ENCODE measurements at places on chromosomes 5 and 9.

DNA sequence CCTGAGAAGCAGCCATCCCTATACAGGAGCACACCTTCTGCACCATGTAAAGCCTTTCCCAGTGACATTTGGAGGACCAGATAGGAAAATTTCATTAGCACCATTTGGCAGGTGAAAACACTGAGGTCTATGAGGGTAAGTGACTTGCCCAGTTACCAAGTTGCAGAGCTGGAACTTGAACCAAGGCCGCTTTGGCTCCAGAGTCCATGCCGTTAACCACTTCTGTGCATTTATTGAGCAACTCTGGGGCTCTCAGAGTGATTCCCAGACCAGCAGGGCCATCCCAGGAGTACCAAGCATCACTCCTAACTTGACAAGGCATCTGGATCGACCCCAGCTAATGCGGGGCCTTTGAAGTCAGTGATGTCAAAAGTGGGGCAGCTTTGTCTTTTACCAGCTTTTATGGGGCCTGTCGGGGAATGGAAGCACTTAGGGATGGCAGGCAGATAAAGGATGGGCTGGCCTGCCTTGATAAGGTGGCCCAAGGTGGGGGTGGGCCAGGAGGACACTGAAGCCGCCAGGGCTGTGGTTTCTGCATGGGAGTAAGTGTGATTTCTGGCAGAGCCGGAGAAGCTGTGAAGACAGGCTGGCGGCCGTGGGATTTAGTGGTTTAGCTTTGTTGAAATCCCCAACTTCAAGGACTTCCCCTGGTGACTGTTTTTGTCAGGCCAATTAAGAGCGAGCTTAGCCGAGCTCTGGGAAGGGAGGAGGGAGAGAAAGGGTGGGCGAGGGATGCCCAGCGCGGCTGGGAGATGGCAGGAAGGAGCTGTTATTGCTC is 127.3 kb downstream of the MACROH2A1 start:
- peak; percentile 45 for DNase-seq

DNA sequence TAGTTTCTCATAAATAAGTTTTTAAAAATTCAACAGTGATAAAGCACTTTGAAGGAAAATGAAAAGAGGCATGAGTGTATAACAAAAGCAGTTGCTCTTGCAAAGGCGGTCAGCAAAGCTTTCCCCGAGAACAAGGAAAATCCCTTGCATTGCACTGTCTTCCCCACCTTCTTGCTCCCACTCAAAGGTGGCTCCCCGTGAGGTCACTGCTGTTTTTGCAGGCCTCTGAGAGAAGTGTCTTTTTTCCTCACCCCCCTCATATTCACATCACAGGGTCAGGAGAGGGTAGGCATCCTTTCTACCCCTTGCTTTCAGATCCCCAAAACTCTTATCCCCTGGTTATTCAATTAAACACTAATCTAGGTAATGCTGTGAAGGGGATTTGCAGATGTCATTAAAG is 15.2 kb upstream of the SLC36A1 start:
- no peak for DNase-seq

DNA sequence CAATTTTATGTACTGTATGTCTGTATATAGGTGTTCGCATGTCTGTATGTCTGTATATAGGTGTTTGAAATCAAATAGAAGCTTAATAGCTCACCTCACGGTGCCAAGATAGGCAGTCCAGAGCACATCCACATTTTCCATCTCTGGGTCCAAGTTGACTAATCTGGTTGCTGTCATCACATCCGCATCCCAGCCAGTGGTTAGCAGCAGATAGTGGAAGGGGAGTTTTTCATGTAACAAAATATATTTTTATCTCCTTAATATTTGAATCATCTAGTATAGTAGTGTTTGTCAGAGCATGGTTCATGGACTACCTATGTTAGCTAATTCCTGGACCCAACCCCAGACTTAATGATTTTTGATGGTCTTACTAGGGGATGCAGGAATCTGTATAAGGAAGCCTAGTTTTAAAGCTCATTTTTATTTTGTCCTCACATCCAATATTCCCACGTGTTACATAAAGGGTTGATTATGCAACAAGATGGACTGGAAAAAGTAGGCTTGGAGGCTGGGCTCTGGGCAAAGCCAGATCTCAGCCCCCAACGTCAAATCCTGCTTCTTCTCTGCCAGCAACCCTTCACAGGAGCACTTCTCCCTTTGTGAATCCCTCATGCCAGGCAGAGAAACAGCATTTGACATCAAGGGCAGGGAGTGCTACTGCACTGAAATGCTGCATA is 219.7 kb downstream of the ZSWIM6 start:
- no peak for DNase-seq

DNA sequence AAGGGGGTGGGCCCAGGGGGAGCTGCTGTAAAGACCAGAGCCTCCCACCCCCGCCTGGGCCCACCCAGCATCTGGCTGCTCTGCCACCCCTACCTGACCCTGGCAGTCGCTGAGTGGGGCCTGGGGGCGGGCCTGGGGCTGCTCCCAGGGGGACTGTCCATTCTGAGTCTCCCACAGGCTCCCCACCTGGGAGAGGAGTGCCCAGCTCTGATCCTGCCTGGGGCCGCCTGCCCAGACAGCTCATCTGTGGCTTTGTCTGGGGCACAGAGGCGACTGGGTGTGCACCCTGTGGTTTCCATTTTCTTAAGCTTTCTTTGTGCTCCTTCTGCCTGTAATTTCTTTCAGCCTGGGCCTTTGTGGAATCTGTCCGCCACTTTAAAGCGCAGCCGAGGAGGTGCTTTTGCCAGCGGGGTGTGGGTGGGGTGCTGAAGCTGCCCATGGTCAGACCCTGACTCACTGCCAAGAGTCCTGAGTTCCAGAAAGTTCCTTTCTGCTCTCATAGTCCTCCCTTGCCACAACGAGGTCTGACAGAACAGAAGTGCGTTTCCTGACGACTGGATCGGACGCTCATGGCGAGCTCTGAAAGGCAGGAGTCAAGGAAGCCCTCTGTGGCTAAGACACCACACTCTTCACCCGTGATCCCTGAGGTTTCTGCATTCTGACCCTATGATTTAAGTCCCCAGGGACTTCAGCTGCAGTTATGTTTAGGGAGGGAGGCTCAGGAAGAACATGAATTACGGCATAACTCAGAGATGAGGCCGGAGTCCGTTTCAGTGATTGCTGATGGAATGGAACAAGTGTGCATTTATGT is 225.0 kb downstream of the FANCC start:
- DNase-seq, result peak; percentile 77

DNA sequence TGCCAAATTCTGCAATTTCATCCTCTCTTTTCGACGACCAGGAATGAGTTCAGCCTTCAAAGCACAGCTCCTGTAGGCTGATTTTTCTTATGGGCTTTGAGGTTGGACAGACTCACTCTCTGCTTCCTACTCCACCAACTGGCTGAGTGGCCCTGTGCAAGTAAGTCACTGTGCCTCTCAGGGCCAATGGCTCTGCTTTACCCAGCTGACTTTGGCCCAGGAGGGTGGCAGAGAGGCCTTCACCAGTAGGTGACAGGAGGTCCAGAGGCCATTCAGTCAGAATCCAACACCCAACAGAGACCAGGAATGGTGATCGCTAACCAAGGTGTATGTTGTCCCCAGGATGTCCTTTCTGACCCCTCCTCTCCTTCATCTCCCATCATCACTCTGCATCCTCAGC is 49.5 kb upstream of the ALDH1B1 start:
- DNase-seq, result no peak

DNA sequence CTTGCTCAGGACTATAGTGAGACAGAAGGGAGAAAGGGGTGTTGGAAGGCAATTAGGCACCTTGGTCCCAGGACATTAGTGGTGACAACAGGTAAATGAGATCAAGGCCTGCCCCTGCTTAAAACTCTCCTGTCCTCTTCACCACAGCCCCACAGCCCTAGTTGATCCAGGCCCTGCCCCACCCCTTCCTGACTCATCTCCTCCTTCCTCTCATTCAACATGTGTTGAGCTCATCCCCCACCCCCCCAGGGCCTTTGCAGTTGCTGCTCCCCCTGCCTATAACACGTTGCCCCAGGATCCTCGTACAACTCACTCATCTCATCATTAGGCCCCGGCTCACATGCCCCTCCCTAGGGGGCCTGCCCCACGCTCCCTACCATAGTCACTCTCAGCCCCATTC is 66.8 kb downstream of the TSPAN17 start:
- no peak for DNase-seq

GRCh38 chr9:117084221-117084620 is 330.6 kb downstream of the ASTN2 start:
- no peak for DNase-seq

DNA sequence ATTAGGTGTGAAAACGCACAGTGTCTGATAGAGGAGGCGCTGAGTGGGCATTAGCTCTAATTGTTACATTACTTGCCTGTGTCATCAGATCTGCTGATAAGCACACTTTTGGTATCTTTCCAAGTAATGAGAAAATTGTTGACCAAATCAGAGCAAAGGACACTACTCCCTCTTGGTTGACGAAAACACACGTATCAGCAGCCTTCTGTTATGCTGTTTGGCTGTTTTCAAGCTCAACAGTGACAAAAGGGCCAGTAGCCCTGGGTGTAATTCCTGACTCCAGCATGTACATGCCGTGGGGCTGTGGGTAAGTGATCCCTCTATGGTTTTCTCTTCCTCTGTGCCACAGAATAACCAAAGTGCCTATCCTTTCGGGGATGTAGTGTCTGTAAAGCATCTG is 151.4 kb downstream of the AUH start:
- DNase-seq, result no peak

DNA sequence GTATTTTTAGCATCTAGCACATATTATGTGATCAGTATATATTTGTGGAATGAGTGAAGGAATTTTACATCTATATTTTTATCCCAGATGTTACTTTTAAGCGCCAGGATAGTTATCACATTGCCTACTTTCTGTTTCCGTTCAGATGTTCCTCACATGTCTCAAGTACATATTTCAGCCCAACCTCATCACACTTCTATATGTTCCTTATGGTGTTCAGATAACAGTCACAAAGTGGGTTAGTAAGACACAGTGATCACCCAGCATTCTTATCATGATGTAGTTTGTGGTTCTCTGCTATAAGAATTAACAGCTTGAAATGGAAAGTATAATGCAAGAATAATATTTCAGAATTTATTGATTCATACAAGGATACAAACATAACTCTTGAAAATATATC is 170.0 kb upstream of the RASA1 start:
- DNase-seq, result no peak

GRCh38 chr9:108761655-108762347 is 94.0 kb downstream of the ACTL7B start:
- DNase-seq, result no peak

DNA sequence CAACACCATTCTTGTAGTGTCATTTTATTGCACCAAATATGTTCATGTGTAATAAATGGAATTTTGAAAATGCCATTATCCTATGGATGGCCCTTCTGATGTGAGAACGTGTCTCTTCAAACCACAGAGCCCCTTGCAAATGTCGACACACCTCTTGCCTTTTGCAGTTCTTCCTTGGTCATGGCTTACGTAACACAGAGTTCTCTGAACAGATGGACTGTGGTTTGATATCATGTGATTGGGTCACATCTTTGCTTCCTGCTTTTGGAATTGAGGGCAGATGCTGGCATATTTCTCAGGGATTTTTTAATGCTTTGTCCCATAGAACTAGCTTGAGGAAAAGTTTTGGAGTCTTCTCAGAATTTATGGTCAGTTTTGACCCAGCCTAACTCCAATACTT is 4.6 kb downstream of the TGFBR1 start:
- DNase-seq, result peak; percentile 74

DNA sequence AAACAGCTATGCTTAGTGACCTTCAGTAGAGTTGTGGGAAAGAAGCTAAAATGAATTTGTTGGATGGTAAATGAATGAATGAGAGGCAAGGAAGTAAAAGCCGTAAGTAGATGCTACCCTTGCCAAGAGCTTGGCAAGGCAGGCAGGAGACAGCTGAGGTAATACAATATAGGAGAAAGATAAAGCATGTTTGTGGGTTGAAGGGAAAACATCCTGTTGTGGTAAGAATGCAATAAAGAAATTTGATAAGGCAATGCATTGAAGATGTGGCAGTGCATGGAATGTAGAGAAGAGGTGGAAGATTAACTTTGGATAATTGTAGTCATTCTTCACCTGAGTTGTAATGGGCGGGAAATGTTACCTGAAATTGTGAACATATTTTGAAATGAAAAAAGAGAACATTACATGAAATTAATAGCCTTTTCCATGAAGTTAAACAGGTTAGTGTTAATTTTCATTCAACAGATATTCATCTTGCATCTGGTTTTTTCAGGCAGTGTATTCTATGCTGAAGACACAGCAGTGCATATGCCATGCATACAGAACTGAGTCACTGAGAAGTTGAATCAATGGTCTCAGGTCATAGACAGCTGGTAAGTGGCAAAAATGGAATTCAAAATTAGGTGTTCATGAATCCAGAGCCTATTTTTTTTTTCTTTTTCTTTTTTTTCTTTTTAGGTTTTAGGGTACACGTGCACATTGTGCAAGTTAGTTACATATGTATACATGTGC is 43.4 kb upstream of the SPINK5 start:
- no peak for DNase-seq

DNA sequence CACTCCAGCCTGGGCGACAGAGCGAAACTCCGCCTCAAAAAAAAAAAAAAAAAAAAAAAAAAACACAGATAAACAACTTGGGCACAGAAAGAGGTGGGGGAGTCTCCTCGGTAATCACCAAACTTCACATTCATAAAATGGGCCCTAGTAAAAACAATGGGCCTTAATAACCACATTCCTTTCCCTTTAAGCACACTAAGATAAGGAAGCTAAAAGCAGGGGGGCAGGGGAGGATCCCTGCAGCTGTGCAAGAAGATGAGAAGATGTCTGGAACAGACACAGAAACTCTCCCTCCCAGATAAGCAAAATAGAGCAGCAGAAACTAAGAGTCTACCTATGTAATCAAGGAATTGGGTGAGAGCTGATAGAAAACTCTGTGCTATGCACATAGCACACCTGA is 111.2 kb upstream of the FAM174A start:
- no peak for DNase-seq
